ENCODE measurements at places on chromosomes 1 and 21.

GRCh38 chr1:12177999-12178441 lies 11.2 kb downstream of the TNFRSF1B start:
- peak; percentile 68 for DNase-seq

DNA sequence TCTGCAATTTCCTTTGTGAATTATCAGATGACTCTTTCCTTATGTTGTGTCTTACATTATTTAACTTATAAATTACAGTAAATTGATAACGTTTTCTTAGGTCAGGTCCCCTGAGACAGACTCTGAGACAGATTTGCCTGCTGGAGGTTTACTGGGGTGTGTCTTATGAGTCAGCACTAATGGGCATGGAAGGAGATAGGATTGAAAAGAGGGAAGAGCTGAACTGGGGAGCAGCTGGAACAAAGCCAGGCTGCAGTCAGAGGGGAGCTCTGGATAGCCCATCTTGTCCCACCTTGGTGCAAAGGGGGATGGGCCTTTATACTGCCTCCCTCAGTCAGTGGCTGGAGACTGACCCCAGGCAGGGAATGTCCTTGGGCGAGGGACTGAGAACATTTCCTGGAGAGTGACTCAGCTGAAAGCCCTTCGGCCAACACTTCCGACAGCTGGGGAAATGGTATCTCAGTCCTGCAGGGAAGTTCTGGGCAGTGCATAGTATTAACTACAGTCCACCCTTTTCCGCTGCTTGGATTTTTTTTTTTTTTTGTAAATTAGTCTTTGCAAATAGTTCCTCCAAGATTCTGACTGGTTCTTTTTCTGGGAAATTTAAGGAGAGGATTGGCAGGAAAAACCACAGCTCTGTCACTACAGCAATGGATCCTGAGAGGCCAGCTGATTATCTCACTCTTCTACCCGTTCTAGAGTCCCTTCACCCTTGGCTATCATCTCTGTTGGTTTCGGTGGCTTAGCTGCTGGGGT lies 39.1 kb upstream of the CDC42BPA start:
- no peak for DNase-seq

GRCh38 chr1:203447151-203447550 lies 28.5 kb upstream of the PRELP start:
- no peak for DNase-seq

- DNase-seq, result no peak
Observed at GRCh38 chr1:85149805-85150204, 51.0 kb downstream of the SYDE2 start.

GRCh38 chr1:160209321-160210046 lies 4.3 kb downstream of the PEA15 start:
- DNase-seq, result no peak

GRCh38 chr1:202834771-202835547 lies 24.2 kb downstream of the PCAT6 start:
- DNase-seq, result peak; percentile 29

DNA sequence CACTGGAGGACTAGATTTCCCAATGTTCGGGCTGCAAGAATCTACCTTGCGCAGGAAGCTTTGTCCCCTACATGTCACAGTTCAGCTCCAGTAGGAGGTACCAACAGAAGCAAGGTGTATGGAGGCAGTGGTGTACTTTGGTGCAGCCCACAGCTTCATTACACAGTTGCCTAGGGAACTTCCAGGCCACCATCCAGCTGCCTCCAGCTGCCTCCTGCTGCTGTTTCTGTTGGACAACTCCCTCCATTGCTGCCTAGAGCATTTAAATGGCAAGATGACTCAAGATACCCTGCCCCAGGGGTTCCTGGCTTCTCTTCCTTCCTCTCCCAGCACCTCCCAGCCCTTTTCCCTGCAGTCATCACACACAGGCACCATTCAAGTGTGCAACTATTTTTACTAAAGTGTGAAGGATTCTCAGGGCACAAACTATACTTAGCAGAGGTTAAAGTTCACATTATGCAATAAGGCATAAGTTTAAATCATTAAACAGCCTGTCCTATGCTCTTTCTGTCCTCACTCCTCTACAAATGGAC lies 39.0 kb upstream of the ATP1A1 start:
- DNase-seq, result no peak

GRCh38 chr1:240663169-240663879 lies 51.4 kb upstream of the GREM2 start:
- DNase-seq, result no peak

GRCh38 chr21:35925497-35925896 lies 134.8 kb downstream of the SETD4 start:
- peak; percentile 9 for DNase-seq

- DNase-seq, result peak; percentile 64
Observed at GRCh38 chr1:174998569-174999215, 1.1 kb upstream of the CACYBP start.

- DNase-seq, result no peak
Observed at GRCh38 chr1:85583611-85584263, 3.2 kb downstream of the CCN1 start.

DNA sequence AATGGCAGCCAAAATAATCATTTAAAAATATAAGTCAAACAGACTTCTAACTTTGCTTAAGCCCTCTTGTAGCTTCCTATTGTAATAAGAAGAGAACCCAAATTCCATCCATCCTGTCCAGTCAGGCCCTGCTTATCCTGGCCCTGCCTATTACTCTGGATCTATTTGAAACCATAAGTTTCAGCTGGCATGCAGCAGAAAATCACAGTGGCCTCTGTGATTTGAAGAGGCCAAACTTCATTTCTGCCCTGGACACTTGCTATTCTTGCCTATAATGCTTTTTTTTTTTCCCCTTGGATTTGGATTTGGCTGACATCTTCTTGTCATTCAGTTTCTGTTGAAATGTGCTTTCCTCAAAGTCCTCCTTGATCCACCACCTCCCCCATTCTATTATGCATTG lies 642.8 kb downstream of the USP25 start:
- no peak for DNase-seq

DNA sequence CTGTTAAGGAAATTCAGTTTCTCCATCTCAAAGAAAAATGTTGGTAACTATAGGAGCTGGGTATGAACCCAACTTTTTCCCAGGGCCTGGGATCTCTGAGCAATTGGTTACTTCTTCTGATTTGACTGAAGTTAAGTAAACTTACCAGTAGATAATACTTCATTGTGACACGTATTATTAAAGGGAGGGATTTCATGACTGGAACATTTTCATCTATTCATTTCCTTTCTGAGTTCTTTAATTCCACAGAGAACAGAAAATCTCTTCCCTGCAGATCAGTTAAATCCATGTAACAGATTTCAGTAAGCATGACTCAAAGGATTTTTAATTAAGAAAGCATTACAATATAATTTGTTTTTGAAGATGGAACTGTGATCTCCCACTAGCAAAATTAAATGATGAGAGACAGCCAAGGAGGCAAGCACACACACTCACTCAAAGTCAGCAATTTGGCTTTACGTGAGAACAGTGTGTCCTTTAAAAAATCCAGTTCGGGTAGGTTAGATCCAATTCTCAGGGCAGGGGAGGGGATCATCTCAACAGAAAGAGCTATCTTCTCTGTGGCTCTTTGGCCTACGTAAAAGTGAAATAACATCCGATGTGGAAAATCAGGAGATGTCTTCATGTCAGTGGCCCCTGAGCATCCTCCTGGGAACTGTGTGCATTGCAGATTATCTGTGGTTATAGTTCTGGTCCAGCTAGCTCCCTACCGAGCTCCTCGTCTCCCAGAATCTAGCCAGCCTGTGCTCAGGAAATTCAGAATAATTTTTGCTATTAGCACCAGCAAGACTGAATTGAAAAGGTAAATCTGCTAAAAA lies 10.8 kb upstream of the MYOC start:
- no peak for DNase-seq

GRCh38 chr1:224392411-224393249 lies 36.0 kb downstream of the CNIH4 start:
- DNase-seq, result no peak

DNA sequence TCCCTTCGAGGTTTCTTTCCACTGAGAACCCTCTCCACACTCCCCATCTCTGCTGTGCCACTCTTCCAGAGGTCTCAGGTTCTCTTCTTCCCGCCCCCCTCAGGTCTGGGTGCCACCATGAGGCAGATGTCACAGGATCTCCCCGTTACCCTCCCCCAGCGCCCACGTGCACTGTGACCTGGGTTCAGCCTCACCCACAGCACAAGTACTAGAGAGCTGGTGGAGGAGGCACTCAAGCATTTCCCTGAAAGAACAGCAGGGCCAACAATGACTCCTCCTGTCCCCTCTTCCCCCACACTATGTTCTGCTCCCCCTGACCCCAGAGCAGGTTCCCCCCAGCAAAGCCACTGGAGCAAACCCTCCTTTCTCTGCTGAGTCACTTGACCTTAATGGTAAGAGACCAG lies 14.3 kb downstream of the PLEKHA6 start:
- DNase-seq, result no peak

- DNase-seq, result peak; percentile 1
Observed at GRCh38 chr1:176466514-176466913, 3.5 kb downstream of the PAPPA2 start.

GRCh38 chr21:35484851-35485250 lies 435.7 kb upstream of the RUNX1 start:
- no peak for DNase-seq

- no peak for DNase-seq
Observed at GRCh38 chr1:44077421-44077820, 41.2 kb upstream of the KLF17 start.

GRCh38 chr1:62796221-62796620 lies 12.3 kb downstream of the ATG4C start:
- no peak for DNase-seq

- DNase-seq, result no peak
Observed at GRCh38 chr1:34779962-34780361, 1.1 kb upstream of the GJB3 start.

GRCh38 chr1:183251959-183252450 lies 65.9 kb downstream of the LAMC2 start:
- no peak for DNase-seq

DNA sequence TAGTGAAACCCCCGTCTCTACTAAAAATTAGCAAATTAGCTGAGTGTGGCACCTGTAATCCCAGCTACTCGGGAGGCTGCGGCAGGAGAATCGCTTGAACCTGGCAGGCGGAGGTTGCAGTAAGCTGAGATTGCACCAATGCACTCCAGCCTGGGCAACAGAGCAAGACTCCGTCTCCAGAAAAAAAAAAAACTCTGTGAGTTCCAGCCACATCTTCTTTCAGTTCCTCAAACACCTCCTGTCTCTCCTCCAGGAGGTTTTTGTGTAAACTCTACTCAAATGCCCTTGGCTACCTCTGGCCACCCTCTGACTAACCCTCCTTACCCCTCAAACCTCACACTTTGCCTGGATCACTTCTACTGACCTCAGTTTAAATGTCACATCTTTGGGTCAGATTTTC lies 38.1 kb downstream of the RCSD1 start:
- DNase-seq, result no peak

GRCh38 chr1:43388613-43389012 lies 987 bp downstream of the MED8 start:
- DNase-seq, result no peak

GRCh38 chr1:7012461-7012924 lies 227.2 kb downstream of the CAMTA1 start:
- no peak for DNase-seq

DNA sequence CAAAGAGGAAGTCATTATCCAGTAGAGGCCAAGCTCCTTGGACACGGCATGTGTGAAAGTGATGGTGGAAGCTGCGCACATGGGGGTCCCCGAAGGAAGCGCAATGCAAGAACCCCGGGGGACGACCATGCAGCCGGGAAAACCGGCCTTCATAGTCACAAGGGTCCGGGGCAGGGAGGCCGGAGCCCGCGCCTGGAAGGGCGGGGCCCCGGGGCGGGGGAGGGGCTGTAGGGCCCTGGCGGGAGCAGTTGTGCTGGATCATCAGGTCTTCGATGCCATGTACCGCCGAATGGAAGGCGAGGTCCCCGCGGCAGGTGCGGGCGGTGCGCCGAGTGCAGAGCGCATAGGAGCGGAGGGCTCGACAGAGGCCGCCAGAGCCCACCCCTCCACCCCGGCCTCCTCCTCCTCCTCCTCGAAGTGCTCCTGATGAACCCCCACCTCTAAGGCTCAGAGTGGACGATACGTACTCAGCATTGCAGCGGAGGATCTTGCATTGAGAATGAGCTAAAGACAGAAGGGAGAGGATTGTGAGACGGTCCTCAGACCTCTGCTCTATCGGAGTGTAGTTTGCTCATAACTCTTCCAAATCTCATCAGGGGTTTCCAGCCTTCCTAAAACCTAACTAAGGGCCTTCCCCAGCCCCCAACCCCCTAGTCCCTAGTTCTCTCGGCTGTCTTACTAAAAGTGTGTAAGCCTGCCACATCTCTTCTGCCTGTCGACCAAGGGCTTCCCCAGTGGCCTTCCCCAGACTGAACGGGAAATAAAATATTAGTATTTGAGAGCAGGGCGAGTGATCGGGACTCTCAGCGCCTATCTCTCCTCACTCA lies 2.1 kb downstream of the HJV start:
- DNase-seq, result no peak

DNA sequence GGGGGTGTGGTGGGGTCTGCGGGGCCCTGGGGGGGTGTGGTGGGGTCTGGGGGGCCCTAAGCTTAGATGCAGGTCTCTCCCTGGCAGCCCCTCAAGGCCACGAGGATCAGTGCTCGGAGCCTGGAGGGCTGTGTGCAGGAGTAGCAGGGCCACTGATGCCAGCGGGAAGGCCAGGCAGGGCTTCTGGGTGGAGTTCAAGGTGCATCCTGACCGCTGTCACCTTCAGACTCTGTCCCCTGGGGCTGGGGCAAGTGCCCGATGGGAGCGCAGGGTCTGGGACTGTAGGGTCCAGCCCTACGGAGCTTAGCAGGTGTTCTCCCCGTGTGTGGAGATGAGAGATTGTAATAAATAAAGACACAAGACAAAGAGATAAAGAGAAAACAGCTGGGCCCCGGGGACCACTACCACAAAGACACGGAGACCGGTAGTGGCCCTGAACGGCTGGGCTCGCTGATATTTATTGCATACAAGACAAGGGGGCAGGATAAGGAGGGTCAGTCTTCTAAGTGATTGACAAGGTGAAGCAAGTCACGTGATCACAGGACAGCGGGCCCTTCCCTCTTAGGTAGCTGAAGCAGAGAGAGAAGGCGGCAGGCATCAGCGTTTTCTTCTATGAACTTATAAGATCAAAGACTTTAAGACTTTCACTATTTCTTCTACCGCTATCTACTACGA lies 8.7 kb downstream of the RNF223 start:
- no peak for DNase-seq

GRCh38 chr1:95957748-95958147 lies 723.7 kb downstream of the RWDD3 start:
- no peak for DNase-seq

DNA sequence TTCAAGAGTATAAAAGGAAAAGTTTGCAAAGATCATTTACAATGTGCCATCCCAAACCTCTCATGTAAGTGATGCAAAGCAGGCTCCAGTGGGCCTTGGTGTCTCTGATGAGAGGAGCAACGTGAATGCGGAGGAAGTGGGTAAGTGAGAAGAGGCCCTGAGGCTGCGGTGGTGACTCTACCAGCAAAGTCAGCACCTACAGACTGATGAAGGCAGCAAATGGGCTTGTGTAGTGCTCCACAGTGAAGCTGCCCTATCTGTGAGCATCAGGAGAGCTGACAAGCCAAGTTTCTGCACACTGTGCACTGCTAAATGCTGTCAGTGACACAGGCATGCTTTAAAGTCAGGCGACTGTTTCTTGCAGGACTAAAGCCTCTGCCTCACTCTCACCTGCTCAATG lies 15.6 kb upstream of the RAP1A start:
- peak; percentile 93 for DNase-seq
